ENCODE measurements at places on chromosomes 5 and 9.

GRCh38 chr5:1281038-1281882 lies 13.6 kb downstream of the TERT start:
- DNase-seq, result no peak

GRCh38 chr9:115944166-115944948 lies 209.2 kb upstream of the PAPPA start:
- no peak for DNase-seq

- DNase-seq, result no peak
These were observed 291.2 kb downstream of the PRELID2 start for GRCh38 chr5:145543968-145544367.

- no peak for DNase-seq
These were observed 2.8 kb downstream of the PRR7 start for GRCh38 chr5:177449140-177450061.

DNA sequence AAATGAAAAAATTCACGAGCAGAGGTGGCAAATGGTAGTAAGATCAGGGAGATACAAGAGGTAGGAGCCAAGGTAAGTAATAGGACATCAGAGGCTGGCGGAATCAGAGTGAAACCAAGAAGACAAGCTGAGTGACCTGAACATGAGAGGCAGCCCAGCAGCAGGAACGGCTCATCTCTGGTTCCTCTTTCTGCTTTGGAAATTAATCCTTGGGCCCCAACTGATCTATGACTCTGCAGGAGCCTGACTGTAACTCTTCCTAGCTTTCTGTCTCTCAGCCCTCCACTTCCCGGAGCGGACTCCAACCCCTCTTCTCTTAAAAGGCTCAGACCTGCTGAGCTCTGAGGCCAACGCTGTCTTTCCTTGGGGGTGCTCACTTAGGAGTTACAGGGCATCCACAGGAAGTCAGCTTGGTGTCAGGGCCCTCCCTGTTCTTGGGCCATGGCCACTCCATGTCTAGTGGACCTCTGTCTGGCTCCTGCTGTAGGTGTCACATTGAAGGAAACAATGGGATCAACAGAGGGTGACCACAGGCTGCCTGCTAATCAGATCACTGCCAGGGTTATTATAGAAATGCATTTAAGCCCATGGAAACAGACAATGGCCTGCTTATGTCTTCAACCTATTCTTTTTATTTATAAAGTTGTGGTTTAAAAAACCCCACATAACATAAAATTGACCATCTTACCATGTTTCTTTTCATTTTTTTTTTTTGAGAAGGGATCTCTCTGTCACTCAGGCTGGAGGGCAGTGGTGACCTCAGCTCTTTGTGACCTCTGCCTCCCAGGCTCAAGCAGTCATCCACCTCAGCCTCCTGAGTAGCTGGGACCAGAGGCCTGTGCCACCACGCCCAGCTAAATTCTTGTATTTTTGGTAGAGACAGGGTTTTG lies 22.5 kb upstream of the SHB start:
- DNase-seq, result no peak

- DNase-seq, result no peak
These were observed 108.7 kb downstream of the RXRA start for GRCh38 chr9:134434894-134435506.

DNA sequence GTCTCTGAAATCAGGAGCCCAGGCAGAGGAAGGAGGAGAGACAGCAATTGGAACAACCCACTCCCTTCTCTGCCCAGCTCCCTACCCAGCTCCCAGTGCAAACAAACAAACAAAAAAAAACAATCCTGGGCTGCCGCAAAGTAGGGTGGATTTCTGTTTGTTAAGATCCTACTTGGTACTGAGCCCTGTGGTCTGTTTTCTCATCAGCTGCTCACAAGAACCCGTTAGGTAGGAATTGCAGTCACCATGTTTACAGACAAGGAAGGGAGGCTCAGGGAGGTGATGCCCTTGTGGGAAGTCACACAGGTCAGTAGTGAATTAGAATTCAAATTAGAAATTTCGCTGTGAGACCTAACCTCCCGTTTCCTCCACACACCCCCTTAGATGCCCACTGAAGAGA lies 128.8 kb upstream of the RAD23B start:
- no peak for DNase-seq

DNA sequence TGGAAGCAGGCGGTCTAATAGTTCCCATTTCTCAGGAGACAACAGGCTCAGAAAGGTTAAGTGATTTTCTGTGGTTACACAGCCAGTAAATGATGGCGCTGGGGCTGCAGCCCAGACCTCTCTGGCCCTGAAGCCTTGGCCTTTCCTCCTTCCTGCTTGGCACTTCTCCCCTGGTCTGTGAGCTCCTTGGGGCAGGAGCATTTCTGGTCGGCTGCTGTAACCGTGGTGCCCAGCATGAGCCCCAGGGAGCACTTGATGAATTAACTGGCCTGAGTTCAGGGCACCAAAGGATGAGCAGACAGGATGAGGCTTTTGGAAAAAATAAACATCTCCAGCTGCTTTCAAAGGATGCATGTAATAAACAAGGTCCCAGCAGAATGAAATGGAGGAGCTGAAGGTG lies 30.2 kb downstream of the CDHR2 start:
- DNase-seq, result no peak

Data from naive thymus-derived CD8-positive, alpha-beta T cell (primary cell).